ENCODE measurements at places on chromosomes 6 and 20.

DNA sequence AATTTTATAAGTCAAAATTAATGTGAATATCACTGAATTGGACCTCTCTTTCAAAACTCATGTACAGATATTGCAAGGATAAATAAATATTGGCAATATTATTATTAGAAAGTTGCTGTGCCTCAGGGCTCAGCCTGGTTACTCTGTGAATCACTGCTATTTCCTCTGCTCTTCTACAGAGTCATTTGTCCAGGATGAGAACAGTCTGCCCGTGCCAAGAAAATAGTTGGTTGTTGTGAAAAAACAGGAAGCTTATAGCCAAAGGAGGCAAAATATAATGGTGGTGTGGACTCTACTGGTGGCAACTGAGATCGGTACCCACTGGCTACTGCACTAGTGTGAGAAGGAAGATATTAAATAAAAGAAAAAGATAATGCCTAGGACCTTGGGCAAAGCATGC lies 93.6 kb downstream of the RIMS1 start:
- DNase-seq: peak; percentile 51

- DNase-seq: no peak
Observed at GRCh38 chr6:105867821-105868220, 218.3 kb upstream of the PRDM1 start.

- DNase-seq: peak; percentile 86
Observed at GRCh38 chr6:28863604-28864325, 60.0 kb downstream of the TRIM27 start.

GRCh38 chr6:27891320-27891875 lies 20.8 kb downstream of the OR2B2 start:
- DNase-seq: no peak

DNA sequence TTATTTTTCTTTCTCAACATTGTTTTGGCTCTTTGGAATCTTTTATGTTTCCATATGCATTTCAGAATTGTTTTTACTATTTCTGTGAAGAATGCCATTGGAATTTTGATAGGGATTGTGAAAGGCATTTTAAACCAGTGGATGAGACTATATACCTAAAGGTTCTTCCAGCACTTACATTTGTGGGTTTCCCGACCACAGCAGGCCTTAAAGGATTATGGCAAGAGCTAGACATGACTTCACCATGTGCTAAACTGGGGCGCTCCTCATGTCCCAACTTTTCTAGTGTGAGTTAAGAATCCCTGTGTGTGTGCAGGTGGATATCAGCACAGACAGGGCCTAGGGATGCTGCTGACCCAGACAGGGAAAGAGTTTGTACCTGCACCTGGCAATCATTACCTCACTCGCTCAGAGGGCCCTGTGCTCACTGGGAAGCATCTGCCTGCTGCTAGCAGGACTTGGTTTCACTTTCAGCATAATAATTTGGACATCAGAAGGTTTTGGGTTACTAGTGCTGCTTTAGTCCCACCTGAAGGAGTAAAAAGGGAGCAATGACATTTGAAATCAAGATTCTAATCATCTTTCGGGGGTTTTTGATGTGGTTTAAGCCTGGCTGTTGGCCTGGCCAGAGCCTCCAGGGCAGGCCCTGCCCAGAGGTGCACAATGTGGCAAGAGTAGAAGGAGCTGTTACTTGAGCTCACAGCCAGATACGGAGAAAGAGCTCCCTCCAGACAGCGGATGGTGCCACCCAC lies 137.1 kb downstream of the CDC5L start:
- DNase-seq: no peak

- no peak for DNase-seq
Observed at GRCh38 chr20:31906001-31906400, 35.6 kb downstream of the TTLL9 start.

DNA sequence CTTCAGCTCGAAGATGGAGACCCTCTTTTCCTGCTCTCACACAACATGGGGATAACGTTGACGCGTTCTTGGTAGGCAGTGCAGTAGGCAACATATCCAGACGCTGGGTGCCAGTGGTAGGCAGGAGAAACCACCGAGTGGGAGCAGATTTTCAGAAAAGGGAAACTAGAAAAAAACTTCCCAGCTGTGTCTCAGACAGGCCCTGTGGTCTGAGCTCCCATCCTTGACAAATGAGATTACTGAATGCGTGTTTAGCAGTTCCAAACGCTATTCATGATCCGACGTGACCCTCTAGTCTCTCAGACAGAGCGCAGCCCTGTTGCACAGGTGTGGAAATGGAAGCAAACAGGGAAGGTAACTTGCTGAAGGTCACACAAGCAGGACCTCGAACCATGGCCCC lies 83.9 kb upstream of the DUSP22 start:
- DNase-seq: no peak

- DNase-seq: no peak
Observed at GRCh38 chr20:1805816-1806215, 89.4 kb upstream of the SIRPA start.

DNA sequence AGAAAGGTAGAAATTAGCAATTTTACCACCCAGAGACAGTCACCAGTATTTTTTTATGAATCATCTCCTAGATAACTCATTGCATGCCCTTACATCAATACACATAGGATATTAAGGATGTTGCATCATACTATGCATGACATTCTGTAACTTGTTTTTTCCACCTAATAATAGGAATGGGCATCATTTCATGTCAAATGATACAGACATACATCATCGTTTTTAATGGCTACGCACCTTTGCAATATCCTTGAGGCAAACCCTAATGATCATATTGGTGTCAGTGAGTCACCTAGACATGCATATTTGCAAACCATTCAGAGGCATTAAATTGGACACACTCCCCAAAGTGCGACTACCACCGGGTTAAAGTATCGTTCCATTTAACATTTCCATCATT lies 309.7 kb upstream of the AGPAT4 start:
- no peak for DNase-seq

DNA sequence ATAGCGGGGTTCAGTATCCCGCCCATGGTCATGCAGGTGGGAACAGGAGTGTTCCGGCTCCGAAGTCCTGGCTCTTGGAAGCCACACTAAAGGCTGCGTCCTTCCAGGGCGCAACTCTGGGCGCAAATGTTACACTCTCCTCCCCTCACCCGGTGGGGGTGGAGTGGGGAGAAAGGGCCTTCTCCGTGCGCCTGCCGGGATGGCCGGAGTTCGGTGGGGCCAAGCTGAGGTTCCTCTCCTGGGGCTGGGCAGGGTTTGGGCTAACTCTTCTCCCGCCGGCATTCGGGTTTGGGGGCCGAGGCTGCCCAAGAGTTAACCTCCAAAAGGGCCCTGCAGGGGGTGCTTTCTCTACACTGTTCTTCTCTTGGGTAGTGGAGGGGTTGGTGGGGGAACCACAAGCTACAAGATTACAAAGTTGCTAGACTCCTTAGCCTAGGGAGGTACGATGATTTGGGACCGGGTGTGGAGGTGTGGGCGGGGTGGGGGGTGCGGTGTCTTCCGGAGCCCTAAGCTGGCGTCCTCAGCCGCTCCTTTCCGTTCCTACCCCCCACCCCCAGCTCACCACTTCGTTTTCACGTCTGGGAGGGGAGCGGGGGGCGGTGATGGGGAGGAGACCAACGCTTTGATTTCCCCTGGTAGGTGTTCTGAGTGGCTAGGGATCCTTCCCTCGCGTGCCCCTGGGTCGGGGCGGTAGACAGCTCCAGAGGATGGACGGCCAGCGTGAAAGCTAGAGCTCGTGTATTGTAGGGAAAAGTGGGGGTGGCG lies 12.3 kb downstream of the NRN1 start:
- no peak for DNase-seq

- DNase-seq: no peak
Observed at GRCh38 chr6:109139109-109139508, 43.8 kb downstream of the CEP57L1 start.

DNA sequence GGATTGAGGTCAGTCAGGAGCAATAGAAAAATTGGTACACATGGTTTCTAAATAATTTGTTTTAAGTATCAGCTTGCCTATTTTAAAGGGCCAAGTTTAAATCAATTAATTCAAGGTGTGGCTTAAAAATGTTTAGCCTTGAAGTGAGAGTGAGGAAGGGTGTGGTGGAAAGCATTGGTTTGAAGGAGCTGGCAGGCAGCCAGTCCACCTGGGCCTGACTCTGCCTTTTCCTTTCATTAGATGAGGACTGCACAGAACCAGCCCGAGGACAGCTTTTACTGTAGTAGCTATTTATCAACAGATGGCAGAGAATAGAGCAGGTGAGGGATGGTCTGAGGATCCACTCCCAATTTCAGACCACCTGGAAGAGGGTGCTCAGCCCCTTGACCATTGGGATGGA lies 42.4 kb downstream of the DHX35 start:
- no peak for DNase-seq

DNA sequence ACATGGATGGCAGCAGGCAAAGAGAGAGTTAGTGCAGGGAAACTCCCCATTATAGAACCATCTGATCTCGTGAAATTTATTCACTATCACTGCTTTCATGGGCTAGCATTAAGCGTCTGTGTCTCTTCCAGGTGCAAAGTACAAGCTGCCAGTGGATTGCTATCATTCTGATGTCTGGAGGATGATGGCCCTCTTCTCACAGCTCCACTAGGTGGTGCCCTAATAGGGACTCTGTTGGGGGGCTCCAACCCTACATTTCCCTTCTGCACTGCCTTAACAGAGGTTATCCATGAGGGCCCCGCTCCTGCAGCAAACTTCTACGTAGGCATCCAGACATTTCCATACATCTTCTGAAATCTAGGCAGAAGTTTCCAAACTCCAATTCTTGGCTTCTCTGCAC lies 347.8 kb upstream of the HS3ST5 start:
- no peak for DNase-seq

DNA sequence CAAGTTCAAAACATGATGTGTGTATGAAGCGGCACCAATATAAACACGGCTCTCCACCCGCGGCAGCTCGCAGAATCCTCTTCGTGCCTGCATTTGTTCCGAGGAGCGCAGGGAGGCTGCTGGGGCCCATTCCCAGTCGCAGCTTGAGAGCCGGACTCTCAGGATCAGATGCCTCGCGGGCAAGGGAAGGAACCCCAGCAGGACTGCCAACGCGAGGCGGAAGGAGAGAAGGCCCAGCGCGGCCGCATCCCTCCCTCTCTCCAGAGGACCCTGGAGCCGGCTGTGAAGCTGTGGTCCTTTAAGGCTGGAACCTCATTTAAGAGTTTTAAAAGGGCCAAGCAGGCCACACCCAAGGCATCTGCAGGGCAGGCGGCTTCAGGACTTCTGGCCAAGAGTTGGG lies 44.2 kb upstream of the ZBP1 start:
- no peak for DNase-seq

GRCh38 chr6:142195862-142196541 lies 48.9 kb downstream of the VTA1 start:
- no peak for DNase-seq

DNA sequence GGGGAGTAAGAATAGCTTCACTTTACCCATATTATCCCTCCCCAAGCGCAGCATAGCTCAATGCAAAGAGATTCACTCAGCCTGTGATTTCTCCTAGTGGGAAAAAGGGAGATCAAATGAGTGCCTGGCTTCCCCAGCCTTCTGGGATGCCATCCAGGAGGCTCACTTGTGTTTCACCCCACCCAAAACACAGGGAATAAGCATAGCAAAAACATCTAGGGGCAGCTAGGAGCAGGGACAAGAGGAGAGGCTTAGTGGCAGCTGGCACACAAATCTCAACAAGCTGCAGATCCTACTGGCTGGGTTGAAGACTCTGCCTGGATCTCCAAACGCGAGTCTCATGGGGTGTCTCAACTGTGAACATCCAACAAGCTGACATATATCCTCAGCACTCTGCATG lies 715.8 kb downstream of the RNF144B start:
- no peak for DNase-seq

DNA sequence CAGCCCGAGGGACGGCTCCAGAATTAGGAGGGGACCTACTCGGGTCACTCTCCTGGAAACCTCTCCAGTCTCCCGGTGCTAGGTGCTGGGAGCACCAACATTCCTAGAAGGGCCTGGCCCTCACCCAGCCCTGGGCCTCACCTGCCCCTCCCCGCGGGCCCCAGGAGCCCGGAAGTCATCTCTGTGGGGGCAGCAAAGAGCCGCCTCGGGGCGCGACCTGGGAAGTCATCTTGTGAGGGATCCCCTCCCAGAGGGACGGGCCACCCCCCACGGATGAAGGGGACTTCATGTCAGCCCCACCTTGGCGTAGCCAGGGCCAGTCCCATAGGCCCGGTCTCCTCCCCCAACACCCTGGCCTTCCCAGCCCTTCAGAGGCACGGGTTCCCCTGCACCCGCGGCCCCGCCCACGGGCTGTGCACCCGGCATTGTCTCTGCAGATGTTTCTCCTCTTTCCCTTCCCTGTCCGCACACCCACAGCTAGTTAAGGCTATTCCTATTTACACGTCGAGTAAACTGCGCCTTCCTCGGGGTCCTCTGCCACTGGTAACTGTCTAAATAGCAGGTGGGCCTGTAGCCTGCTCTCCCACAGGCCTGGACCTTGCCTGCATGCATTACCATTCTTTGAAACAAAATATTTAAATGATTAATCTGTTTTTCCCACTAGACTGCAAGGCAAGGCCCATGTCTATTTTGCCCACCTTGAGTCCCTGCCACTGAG lies 896 bp upstream of the RNASET2 start:
- no peak for DNase-seq

GRCh38 chr6:149752600-149753373 lies 3.2 kb downstream of the PCMT1 start:
- DNase-seq: peak; percentile 36

DNA sequence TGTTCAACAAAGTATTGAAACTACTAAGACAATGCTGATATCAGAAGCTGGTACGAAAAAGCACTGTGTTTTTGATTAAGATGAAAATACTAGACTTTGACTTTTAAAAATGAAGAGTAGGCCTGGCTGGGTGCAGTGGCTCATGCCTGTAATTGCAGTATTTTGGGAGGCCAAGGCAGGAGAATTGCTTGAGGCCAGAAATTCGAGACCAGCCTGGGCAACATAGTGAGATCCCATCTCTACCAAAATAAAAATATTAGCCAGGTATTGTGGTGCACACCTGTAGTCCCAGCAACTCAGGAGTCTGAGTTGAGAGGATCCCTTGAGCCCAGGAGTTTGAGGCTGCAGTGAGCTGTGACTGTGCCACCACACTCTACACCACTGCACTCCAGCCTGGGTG lies 43.4 kb downstream of the TIAM2 start:
- no peak for DNase-seq

- no peak for DNase-seq
Observed at GRCh38 chr6:18920701-18921100, 533.6 kb downstream of the RNF144B start.
